ENCODE measurements at places on chromosomes 12 and 14.
A peak's percentile ranks its signal among the peaks of the same experiment; 100 is the strongest.

- DNase-seq: no peak
These were observed 122.8 kb downstream of the C12orf75 start for GRCh38 chr12:105453316-105453715.

DNA sequence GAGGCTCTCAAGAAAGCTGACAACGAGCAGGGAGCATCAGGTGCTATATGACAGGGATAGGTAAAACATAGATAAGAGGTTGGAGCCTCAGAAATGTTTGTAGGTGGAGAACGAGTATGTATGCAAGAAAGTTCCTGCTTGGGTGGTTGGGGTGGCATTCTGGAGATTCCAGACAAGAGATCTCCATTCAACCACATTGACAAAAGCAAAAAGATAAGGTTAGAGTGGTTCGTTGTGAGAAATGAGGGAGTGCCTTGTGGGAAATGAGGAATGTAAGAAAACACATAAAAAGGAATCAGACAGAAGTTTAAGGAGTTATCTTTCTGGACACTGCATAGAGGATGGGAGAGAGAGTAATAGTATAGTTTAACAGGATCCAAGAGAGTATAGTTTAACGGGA, 290.3 kb downstream of the DPF3 start:
- DNase-seq: no peak

- no peak for DNase-seq
These were observed 8.5 kb downstream of the C1S start for GRCh38 chr12:7068994-7069346.

DNA sequence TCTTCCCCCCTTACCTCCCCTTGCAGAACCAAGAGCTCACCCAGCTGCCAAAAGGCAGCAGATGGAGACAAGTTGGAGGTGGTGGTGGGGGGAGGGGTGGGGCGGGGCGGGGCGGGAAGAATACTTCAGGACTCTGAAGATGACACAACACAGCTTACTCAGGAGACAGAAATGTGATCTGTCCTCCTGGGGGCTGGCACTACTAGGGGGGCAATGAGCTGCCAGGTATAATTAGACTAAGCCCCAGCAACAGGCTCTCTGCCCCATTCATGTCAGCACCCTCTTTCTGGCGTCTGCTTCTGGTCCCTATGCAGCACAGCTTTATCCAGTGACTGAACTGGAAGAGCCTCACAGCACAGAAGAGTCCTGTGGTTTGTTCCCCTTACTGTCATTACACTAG, 407.0 kb downstream of the MED13L start:
- no peak for DNase-seq

DNA sequence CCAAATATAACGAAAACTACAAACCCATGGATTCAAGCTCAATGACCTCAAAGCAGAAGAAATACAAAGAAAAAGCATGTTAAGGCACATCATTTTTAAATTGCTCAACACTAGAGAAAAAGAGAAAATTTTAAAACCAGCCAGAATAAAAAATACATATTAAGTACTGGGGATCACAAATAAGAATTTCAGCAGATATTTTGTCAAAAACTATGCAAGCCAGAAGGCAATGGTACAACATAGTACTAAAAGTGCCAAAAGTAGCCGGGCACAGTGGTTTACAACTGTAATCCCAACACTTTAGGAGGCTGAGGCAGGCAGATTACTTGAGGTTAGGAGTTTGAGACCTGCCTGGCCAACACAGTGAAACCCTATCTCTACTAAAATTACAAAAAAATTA, 10.2 kb downstream of the SGPP1 start:
- DNase-seq: no peak

DNA sequence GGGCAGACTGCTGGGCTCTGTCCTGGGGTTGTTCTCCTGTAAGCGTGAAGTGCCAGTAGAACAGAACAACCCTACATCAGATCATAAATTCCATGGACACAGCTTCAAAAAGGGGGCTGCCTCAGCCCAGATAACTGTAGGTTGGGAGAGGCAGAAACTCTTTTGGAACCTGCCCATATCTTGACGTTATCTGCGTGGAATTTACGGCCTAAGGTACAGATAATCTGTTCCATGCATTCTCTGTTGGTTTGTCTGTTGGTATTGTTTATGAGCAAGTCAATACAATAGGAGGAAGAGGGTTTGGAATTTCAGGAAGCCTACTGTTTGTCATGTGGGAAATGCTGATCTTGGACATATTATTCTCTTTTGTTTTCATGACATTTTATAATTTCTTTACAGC, 36.7 kb downstream of the SLC25A47 start:
- no peak for DNase-seq

GRCh38 chr14:34324363-34324795, 137.7 kb downstream of the SPTSSA start:
- DNase-seq: no peak

DNA sequence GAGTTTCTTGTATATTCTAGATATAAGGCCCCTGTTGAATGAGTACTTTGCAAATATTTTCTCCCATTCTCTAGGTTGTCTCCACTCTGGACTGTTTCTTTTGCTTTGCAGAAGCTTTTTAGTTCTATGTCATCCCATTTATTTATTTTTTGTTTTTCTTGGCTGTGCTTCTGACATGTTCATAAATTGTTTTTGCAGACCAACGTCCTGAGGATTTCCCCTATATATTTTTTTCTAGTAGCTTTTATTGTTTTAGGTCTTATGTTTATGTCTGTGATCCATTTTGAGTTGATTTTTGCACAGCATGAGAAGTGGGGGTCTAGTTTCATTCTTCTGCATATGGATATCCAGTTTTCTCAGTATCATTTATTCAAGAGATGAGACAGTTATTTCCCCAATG, 70.4 kb upstream of the BTG1 start:
- no peak for DNase-seq

GRCh38 chr12:112908548-112908947, 1.8 kb downstream of the OAS1 start:
- DNase-seq: no peak

DNA sequence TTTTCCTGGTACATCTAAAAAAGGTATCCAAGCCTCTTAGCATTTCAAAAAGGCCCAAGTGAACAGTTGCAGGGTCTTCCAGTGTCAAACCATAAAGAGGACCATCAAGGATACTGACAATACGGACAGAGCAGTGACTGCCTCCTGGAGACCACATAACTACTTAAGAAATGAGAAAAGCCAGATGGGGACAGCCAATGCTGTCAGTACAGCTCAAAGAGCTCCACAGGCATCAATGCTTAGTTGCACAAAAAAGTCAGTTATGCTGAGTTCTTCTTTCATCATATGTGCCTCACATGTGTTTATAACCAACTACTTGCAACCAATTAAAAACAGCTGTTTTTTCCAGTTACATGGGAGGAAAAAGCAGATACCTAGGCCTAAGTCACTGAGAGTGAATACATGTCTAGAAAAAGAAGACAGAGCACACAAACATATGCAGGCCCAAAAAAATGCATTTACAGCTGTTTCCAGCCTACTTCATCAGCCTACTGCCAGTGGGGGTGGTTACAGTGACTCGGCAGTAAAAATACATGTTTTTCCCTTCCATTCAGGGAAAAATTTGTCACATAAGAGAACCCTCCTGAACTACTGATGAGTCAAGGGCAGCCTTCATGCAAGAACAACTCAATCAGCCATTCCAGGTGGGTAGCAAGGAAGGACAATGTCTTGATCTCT, 84.0 kb downstream of the DCAF5 start:
- DNase-seq: no peak

DNA sequence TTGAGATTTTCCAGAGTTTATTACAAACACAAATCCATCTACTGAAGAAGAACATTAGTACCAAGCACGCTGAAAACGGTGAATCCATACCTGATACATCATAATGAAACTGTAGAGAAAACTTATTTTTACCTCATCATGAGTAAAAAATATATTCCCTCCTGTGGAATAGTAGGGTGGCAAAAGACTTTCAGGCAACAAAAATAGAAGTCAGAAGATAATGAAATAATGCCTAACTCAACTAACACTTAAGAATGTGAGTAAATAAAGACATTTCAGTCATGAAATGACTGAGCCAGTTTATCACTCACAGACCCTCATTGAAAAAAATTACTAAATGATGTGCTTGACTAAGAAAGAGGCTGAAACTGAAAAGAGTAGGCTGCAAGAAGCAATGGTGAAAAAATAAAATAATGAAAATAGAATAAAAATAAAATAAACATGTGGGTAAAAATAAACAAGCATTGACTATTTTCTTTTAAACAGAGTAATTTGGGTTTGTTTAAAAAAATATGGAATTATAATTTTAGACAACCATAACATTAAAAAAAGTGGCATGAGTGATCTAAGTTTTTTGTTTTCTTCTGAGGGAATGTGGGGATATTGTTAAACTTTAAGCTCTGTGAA, 148.6 kb downstream of the ASCL1 start:
- DNase-seq: peak; percentile 80

GRCh38 chr12:122024132-122024785, 2.6 kb downstream of the BCL7A start:
- no peak for DNase-seq

- DNase-seq: no peak
These were observed 1.1 kb downstream of the TPI1 start for GRCh38 chr12:6868211-6869048.

DNA sequence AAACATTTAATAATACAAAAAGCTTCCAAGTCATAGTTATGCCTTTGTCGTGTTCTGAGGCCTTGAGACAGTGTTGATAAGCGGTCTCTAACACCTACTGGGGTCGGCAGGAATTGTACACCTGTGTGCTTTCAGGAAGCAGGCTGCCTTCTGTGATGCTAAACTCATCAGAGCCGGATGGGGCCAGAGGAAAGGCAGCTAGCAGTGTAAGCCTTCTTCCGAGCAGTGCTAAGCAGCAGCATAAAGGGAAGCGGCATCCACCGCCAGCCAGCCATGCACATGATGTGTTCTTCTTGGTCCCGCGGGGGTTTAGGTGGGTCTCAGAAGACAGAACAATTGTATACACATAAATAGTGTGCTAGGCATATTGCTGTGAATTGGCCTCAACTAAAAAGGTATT, 159.3 kb downstream of the SLC15A4 start:
- DNase-seq: no peak

GRCh38 chr12:44627387-44628166, 248.5 kb downstream of the NELL2 start:
- no peak for DNase-seq

GRCh38 chr14:69142101-69142500, 10.8 kb downstream of the DCAF5 start:
- DNase-seq: no peak

- DNase-seq: no peak
These were observed 84.0 kb downstream of the PTPN21 start for GRCh38 chr14:88470542-88471440.

DNA sequence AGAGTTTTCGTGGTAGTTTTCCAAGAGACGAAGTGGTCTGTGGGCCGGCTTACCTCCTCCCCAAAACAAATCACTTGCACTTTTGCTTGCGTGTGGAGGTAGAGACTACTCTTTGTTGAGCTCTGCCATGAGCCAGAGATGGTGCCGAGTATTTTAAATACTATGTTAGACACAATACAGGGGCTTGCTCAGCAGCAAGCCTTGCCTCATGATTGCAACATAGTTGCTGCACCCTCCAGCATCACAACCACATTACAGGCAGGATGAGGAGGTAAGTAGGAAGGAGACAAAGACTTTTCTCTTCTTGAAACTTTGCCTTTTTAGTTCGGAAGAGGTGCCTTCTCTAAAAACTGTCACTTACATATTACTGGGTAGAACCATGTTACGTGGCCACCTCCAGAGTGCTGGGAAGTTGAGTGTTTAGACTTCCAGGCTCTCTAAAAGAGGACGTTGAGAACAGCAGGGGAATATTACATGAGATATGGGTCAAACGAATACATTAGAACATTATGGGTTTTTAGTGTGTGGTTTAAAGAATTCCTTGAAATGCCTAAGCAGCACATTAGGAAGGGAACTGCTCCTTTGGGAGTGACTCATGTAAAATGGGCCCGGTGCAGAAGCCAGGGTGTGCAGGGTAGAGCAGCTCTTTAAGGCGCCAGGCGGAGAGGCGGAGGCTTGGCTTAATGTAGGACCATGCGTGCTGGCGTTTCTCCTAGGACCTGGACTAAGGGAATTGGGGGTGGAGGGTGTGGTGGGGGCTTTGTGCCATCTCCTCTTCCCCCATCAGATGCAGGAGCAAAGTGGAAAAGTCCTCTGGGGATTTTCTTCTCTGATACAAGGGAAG, 110.6 kb upstream of the PRMT8 start:
- no peak for DNase-seq

All from GM12878 (cell line).